ENCODE measurements at places on chromosomes 11 and 22.

DNA sequence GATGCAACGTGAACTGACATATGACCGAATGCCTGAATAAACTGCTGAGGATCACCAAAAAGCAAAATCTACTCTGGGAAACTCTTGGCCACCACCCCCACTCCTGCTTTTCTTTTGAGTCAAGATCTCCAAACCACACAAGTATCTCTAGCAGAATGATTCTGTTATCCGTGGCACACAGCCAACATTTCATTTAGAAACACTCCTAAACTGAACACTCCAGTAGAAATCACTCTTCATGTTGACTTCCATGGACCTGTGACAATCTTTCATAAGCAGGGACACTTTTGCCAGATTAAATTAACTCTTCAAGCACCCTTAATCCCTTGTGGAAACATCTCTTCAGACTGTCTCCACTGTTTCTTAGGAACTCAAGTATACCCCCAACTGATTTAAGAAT, 44.4 kb downstream of the VSIG10L2 start:
- DNase-seq = peak; percentile 59

GRCh38 chr11:43962383-43963278, 20.2 kb downstream of the C11orf96 start:
- no peak for DNase-seq

DNA sequence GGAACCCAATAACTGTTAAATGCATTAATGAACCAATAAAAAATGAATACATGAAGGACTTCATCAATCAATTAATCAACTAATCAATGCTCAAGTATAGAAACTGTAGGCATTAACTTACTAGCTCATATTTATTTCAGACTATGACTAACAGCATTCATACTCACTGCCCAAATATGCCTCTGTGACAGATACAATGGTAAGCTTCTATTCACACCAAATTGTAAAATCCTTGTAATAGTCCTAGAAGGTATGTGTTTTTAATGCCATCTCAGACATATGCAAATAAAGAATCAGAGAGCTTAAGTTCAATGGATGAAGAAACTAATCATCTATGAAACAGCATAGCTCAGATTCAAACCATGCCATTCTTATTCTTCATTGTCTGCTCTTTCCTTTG, 1253.6 kb upstream of the TENM4 start:
- no peak for DNase-seq

GRCh38 chr22:49789289-49790141, 38.2 kb downstream of the BRD1 start:
- peak; percentile 53 for DNase-seq

DNA sequence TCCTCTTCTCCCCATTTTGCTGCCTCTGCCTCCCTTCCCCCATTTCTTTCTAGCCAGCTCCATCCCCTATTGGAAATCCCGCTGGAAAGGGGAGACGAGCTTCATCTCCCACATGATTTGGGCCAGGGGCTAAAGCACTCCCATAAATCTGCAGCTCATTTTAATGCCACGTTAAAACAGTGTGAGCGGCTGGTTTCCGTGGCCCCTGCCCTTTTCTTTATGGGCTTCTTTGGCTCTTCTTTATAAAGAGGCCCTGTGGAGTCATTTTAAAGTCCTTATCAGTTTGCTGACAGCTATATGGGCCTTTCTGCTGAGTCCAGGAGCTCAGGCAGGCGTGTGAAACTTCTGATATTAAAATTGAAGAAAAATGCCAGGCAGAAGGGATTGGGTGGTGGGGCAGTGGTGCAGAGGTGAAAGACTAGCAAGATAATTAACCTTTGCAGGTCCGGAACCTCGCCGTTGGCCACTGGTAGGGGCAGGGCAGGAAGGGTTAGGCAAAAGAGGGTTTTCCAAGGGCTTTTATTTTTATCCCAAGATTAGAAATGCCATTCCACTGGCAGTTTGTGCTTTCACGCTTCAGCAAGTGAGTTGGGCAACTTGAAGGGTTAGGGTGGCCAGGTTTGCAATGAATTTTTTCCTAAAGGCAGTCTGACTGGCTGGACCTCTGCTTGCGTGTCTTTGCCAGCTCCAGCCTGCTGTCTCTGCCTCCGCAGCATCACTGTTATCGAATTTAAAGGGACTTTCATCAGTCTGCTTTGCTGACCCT, 44.3 kb downstream of the EXT2 start:
- DNase-seq = no peak

DNA sequence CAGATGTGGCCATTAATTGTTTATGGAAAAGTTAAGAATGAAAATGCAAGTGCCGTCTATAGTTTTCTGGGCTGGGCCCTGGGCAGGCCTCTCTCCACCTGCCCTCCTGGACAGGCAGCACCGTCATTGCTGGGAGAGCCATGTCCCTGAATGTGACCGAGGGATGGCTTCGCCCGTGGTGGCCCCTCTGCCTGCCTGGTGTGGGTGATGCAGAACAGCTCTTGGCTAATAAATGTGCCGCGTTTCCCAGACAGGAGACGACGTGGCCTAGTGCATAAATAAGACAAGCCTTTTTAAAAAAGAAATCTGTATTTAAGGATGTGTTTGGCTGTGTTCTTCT, 407.3 kb downstream of the TBC1D22A start:
- DNase-seq = no peak

GRCh38 chr11:131629925-131630540, 259.6 kb downstream of the NTM start:
- no peak for DNase-seq

- no peak for DNase-seq
Observed at GRCh38 chr22:19108807-19109197, 13.4 kb downstream of the DGCR2 start.

DNA sequence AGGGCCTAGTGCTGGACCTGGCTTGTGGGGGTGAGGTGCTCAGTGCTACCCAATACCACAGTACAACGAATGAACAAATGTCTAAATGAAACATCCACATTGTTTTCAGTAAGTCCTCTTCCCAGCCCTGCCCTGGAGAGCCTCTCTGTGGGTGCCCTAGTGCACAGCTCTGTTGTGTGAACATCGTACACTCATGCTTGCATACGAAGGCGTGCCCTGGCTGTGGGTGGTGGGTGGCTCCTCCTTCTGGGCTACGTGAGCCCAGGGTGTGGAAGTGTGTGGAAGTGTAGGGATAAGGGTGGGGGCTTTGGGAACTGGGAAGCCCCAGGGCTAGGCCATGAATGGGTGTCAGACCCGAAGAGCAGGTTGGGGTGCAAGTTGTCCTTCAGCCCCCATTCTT, 592 bp upstream of the NLRX1 start:
- DNase-seq = no peak

- no peak for DNase-seq
Observed at GRCh38 chr11:121582296-121582695, 129.5 kb upstream of the SORL1-AS1 start.

DNA sequence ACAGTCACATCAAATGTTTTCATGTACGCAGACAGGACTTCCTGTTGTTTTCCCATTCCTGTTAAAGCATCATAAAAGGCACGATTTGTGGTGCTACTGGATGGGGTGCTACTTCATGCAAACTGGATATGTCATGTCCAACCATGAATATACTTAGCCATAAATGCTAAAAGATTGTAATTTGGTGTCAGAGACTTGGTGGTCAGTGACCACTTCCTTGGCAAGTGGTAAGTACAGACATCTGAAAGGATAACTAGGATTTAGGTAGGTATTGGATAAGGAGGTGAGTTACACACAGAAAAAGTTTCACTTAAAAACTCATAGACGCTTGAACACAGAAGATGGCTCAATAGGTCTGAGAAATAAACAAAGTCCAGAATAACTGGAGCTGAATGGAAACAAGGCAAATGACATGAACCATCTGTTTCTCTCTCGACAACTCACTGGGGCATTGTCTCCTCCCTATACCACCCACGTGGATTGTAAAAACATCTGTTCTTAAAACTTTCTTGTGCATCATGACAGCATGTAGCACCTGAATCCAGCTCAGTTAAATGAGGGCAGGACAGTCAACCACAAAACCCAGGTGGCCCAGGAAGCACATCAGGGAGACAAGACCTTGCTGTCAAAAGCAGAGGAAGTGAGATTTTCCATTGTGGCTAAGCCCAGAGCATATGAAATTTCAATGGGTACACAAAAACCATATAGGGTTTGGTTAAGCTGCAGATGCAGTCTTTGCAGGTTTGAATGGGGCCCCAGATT, 22.1 kb upstream of the IGLL5 start:
- peak; percentile 33 for DNase-seq

GRCh38 chr22:29872989-29873388, 10.0 kb upstream of the MTMR3 start:
- DNase-seq = no peak

GRCh38 chr11:115585361-115586024, 81.3 kb upstream of the CADM1 start:
- DNase-seq = no peak

DNA sequence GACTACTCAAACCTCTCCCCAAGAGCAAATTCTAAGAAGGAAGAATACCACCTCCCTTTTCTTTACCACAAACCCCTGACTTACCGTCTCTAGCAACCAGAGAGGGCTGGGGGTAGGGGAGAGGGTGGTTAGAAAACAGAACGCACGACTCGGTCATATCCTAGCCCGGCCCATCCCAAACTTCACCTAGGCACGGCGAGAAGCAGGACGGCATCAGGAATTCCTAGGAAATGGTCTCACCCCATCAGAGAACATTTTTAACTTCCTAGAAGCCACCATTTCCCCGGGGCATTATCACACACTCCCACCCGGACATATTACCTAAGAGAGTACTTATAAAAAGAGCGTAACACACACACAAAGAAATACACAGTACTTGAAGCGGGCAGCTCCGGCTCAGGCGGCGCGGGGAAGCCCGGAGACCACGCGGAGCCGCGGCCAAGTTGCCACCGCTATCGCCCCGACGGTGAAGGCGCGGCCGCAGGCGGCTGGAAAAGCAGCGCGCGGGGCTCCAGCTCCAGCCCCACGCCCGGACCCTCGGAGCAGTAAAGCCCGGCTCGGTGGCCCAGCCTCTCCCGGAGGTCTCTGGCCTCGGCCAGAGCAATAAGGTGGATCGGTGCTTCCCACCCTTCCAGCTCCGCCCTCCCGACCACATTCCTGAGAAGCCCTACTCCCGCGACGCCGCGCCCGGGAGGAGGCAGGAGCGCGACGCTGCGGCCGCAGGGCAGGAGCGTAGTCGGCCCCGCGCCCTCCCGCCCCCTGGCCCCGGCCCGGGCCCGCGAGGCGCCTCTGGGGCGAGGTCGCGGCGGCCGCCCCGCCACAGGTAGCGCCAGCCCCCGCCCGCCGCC, 878 bp downstream of the RRAS2 start:
- peak; percentile 62 for DNase-seq

DNA sequence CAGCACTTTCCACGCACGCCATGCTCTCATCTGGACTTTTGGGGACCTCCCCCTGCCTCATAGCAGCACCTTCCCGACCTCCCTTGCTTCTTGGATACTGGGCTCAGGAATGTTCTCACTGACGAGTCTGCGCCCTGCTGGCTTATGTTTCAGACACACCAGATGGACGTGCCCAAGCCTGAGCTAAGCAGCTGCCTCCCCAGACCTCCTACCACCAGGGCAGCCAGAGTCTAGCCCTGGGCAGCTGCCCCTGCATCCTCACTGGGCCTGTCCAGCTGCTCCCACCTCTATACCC, 13.2 kb upstream of the RGL4 start:
- no peak for DNase-seq

GRCh38 chr22:20464096-20464614, 26.5 kb upstream of the SCARF2 start:
- no peak for DNase-seq

DNA sequence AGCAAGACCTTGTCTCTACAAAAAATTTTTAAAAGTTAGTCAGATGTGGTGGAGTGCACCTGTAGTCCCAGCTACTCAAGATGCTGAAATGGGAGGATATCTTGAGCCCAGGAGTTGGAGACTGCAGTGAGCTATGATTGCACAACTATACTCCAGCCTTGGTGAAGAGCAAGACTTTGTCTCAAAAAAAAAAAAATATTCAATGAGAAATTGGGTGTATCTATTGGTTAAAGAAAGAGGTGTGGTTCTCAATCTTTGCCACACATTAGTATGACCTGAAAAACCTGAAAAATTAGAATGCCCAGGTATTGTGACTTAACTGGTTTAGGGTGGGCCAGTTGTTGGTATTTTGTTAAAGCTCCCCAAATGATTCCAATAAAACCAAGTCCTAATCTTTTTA, 32.4 kb downstream of the MTNR1B start:
- no peak for DNase-seq

GRCh38 chr22:49023879-49024774, 803.5 kb downstream of the BRD1 start:
- no peak for DNase-seq

- no peak for DNase-seq
Observed at GRCh38 chr22:40862013-40862412, at the start of gene DNAJB7. Gene DNAJB7, minus strand, starts transcription at chr22:40862113. Its CDS starts 119 bp downstream, at chr22:40861994.

DNA sequence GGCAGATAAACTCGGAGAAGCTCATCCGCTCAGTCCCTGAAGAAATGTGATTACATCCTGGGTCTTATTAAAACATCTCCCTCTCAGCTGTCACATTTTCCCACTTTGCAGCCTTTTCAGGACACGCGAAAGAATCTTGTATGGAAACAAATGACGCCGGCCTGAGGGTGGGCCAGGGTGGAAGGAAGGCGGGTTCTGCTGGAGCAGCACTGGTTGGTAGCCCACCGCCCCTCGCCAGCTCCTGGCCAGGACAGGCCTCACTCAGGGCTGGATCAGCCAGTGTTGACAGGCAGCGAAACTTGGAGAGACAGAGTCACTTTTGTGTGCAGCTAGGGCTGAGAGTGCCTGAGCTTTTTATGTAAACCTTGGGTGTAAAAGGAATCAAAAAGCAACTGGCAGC, 371.8 kb downstream of the TBC1D22A start:
- no peak for DNase-seq

- no peak for DNase-seq
Observed at GRCh38 chr11:75369560-75370255, 18.2 kb upstream of the ARRB1 start.

DNA sequence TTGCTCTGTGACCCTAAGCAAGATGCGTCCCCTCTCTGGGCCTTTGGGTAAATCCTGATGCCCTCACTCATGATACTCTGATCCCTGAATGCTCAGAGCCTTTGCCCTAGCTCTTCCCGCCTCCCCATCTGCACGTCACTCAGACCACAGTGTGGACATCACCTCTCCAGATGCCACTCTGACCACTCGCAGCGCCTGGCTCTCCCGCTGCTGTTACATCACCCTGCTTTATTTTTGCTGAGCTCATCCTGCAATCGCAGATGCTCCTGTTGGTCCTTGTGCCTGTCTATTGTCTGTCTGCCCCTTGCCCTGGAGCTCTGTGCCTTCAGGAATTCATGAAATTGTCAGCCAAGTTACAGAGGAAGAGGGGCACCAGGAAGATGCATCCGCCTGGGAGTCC, 5.5 kb downstream of the OSM start:
- no peak for DNase-seq

GRCh38 chr11:114044042-114044871, 15.3 kb upstream of the ZBTB16 start:
- no peak for DNase-seq

- DNase-seq = peak; percentile 40
Observed at GRCh38 chr22:47012589-47013370, 250.3 kb downstream of the TBC1D22A start.

- no peak for DNase-seq
Observed at GRCh38 chr22:31100762-31101525, 6.4 kb downstream of the SELENOM start.
